NCI-H345 (cell line): ENCODE measurements at places on chromosomes 6 and 20.

GRCh38 chr20:8700756-8701155, 368.1 kb upstream of the PLCB4 start:
- no peak for DNase-seq

- DNase-seq, result no peak
These were observed 11.0 kb downstream of the OTOR start for GRCh38 chr20:16759181-16759563.

- no peak for DNase-seq
These were observed 146.7 kb upstream of the ID4 start for GRCh38 chr6:19690325-19691075.

- DNase-seq, result no peak
These were observed 17.2 kb upstream of the MYT1 start for GRCh38 chr20:64146936-64147477.

DNA sequence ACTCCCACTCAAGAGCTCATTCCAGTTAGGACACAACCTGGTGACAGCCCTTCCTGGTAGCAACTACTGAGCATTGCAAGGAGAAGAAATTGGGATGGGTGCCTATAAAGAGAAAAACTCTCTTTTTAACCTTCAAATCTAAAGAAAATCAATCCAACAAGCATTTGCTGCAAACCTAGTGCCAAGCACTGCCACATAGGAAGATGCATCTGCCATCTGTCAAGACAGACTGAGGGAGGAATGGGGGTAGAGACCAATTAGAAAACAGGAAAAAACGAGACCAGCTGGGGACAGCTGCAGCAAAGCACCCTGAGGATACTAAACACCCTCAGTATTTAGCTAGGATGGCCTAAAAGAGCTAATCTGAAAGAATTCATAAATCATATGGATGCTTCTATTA, 27.9 kb downstream of the HLA-DMB start:
- no peak for DNase-seq

GRCh38 chr6:110296241-110297025, 61.7 kb downstream of the METTL24 start:
- DNase-seq, result no peak

DNA sequence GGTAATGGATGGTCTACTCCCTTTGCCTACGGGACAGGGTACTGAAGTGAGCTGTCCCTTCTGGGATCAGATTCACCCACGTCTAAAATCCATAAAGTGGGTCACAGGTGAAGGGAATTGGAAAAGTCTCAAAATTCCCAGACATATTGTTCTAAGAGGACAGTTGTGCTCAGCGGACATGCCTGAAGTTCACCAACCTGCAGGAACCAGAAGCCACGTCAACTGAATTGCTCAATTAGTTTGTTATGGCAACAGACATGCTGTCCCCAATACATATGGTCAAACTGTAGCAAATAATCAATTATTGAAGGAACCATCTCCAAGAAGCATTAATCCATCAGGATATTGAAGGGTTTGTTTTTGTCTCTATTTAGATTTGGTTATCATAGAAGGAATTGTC, 190.2 kb downstream of the FRK start:
- DNase-seq, result no peak

- DNase-seq, result no peak
These were observed 2.5 kb upstream of the HLA-DRA start for GRCh38 chr6:32436995-32437836.

DNA sequence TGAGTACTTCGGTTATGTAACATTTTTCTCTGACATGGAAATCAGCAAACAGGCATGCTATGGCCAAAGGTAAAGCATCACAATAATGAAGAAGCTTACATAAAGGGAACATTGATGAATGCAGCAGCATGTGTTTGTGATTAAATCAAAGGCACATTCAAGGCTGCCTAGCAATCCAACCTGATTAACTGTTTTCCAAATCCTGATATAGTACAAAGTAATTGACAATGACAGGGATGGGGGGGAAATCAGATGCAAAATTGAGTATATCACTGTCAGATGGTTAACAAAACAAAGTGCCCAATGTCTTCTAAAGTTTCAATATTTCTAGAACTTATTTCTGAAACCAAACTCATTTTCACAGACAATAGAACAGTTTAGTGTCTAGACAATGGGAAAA, 39.2 kb upstream of the B3GAT2 start:
- no peak for DNase-seq

DNA sequence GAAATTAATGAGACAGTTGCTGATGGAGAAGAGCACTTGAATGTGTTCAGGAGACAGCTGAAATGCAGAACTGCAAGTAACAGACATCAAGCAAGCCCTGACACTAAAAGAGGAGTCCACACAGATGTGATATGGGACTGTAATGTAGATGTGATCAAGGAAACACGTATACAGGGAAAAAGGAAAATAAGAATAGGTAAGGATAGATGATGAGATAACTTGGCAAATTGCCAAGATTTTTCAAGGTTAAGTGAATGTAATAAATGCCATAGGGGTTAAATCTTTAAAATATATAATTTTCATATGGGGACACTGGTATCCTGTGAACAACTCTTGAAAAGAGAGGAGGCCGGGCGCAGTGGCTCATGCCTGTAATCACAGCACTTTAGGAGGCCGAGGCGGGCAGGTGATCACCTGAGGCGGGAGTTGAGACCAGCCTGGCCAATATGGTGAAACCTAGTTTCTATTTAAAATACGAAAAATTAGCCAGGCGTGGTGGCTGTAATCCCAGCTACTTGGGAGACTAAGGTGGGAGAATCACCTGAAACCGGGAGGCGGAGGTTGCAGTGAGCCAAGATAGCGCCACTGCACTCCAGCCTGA, 7.2 kb upstream of the SNX14 start:
- DNase-seq, result no peak

DNA sequence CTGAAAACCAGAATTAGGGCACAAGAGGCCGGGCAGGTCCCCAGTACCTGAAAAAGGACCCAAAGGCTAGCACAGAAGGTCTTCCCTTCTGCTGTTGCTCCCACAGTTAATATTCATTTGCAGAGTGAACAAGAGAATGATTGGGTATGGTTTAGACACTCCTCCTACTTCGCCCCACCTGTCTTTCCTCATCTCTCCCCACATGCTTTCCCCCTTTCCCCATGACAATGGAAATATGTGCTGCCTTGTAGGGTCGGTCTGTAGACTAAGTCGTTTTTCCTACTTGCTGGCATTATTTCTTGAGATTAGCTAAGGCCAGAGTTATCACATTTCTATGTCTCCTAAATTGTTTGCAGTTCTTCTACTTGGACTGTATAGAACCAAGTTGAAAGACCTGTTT, 181.9 kb downstream of the PDE7B start:
- DNase-seq, result no peak

- no peak for DNase-seq
These were observed 52.4 kb upstream of the TBC1D7 start for GRCh38 chr6:13380761-13381160.

DNA sequence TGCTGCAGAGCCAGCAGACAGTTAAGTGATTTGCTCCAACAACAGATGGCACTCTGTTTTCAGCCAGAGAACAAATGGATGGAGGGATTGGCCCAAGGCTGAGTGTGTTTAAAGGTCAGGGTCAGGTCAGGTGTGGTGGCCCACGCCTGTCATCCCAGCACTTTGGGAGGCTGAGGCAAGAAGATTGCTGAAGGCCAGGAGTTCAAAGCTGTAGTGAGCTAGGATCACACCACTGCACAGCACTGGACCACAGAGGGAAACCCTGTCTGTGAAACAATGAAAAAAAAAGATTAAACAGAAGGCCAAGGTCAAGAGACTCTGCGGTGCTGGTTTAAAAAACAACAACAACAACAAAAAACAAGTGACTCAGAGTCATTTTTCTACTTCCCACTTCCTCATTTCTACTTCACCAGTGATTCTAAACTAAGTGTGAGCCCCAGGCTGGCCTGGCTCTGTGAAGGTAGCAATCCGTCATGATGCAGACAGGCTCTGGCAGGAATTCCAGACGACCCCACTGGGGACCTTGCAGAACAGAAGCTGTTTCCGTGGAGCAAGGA, 42.5 kb upstream of the ARMC2 start:
- DNase-seq, result no peak
